ENCODE measurements at places on chromosomes 4 and X. TPM values are rescaled to one million over a fixed set of nuclear protein-coding genes. Genes with fewer than 3 reads are reported as not detected.

The CLCN3 gene
- 19.1 TPM for total RNA-seq

The MAP7D2 gene
- total RNA-seq = 5.6 TPM

The TMEM35A gene
- not detected for total RNA-seq

The PCDH19 gene
- 0.05 TPM for total RNA-seq

The TMSB15C gene
- 0.26 TPM for total RNA-seq

The IRS4 gene
- total RNA-seq = not detected

The MAGEC1 gene
- 0.04 TPM for total RNA-seq

Measured in A549 treated with CpdA at 1 μM for 4 hours (cell line).